ENCODE measurements at places on chromosomes 2 and 18.

- no peak for DNase-seq
Measured at GRCh38 chr2:216884347-216884746, 24.5 kb upstream of the TNP1 start.

DNA sequence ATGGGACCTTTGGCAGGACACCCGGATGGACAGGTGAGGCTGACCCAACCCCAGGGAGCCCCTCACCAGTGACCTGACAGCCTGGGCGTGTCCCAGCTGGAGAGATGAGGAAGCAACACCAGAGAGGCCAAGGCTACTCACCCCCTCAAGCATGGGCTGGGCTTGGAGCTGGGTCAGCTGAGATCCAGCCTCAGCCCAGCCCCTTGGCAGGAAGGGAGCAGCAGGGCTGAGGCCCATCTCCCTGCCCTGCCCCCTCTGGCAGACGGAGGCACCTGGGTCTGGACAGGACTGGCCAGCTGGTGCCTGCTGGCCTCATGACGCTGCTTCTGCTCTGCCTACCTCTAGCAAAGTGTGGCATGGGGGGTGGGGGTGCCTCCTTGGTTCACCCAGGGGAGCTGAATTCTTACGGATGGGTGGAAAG is 37.8 kb downstream of the HS6ST1 start:
- DNase-seq: no peak

DNA sequence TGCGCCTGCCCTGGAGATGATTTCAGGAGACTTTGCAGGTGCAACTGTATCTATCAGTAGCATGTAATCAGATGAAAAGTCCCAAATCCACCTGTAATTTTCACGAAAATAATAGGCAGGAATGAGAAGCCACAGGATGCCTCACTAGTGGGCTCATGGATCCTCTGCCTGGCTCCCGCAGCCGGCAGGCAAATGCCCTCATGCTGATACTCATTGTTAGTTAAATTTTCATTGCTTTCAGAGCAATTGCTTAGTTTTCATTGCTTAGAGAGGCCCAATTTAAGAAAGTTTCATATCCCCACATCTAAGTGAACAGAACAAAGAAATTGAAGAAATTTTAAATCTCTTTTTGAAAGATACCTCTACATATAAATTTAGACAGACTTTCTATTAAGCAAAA is 57.6 kb upstream of the CTDP1 start:
- DNase-seq: no peak

DNA sequence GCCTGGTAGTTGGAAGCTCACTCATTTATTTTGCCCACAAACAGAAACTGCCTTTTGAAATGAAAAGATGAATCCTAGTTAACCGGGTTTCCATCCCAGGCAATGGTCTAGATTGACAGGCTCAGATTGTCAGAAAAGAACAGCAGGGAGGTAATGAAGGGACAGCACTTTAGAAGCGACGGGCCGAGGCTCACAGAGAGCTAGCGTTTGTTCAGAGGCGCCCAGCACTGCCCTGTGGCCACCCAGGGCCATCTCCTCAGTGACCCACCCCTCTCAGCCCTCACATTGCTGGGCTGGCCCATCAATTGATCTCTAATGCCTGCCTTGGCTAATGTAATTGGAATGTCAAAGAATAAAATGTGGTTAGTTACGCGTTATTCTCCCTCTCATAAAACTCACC is 304.8 kb downstream of the CDCA7 start:
- DNase-seq: no peak

DNA sequence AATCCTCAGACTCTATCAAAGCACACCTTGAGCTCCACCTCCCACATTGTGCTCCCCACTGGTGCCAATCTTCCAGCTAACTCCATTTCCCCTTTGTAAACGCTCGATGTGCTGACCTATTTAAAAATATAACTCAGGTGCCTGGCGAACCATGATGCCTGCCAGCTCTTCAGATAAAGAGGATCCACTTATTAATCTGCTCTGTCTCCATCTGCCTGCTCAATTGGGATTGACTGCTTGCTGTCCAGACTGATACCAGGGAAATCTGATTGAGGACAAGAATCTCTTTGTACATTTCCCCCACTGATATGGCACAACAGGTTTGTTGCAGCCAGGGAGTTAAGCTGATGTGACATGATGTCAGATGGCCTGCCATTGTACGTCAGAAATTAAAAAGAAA is 2036.5 kb upstream of the CELF4 start:
- DNase-seq: no peak

DNA sequence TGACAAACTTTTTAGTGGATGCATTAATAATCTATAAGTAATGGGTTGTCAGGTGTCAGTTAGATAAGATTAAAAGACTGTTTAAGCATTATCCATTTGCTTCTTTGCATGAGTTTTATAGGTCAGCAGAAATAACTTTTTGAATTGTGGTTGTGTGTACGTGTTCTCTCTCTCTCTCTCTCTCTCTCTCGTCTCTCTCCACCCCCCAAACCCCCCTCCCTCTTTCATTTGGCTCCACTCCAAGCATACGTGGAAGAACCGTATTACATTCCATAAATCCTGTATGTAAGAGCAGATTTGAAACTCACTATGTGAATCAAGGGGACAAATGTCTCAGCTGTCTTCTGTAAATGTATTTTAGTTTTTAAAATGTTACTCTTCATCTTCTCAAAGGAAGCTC is 120.2 kb downstream of the MEIS1 start:
- DNase-seq: no peak

GRCh38 chr2:96315400-96316071 is 9.6 kb upstream of the ITPRIPL1 start:
- DNase-seq: no peak
